Placental pericyte (primary cell): ENCODE measurements at places on chromosomes 1 and 21. TPM values are rescaled to one million over a fixed set of nuclear protein-coding genes. Genes with fewer than 3 reads are reported as not detected.

The SPATA21 gene
- total RNA-seq = not detected in 2 replicates

The RNU1-4 gene
- under 0.01 TPM in 2 replicates for total RNA-seq

The CHI3L1 gene
- 44.8 and 896 TPM in 2 replicates for total RNA-seq

The SLC30A7 gene
- total RNA-seq = 72.9 and 131 TPM in 2 replicates

The MSH4 gene
- total RNA-seq = under 0.01 TPM in 1 of 2 replicates, not detected in the other

The AVPR1B gene
- total RNA-seq = not detected in 2 replicates

The ANGPTL1 gene
- total RNA-seq = 0.57 and 17.1 TPM in 2 replicates

The GRIK1 gene
- not detected in 2 replicates for total RNA-seq

The KIF21B gene
- total RNA-seq = 0.22 and 0.29 TPM in 2 replicates

The INTS11 gene
- 83.8 and 94.6 TPM in 2 replicates for total RNA-seq

The KPRP gene
- total RNA-seq = not detected in 2 replicates

The NTRK1 gene
- total RNA-seq = not detected in 2 replicates

The OR14K1 gene
- not detected in 2 replicates for total RNA-seq

The MATN1 gene
- under 0.01 and 0.44 TPM in 2 replicates for total RNA-seq

The AADACL4 gene
- not detected in 2 replicates for total RNA-seq

The OR2L8 gene
- 0.43 TPM in 1 of 2 replicates, not detected in the other for total RNA-seq

The BARHL2 gene
- not detected in 2 replicates for total RNA-seq

The SHISAL2A gene
- not detected in 2 replicates for total RNA-seq

The PEX19 gene
- 24.9 and 48.8 TPM in 2 replicates for total RNA-seq

The OR2M3 gene
- total RNA-seq = under 0.01 TPM in 1 of 2 replicates, not detected in the other

The OR6K3 gene
- not detected in 2 replicates for total RNA-seq

The LRRC39 gene
- 0.57 and 0.88 TPM in 2 replicates for total RNA-seq

The GPATCH2 gene
- 20.1 and 24.1 TPM in 2 replicates for total RNA-seq

The NEXN gene
- 5.7 and 10.2 TPM in 2 replicates for total RNA-seq

The PTGFRN gene
- 1.3 and 2.7 TPM in 2 replicates for total RNA-seq

The DCST1 gene
- total RNA-seq = not detected in 2 replicates

The CD1C gene
- not detected in 2 replicates for total RNA-seq

The ADCY10 gene
- total RNA-seq = under 0.01 and 0.22 TPM in 2 replicates

The PLOD1 gene
- 369 and 388 TPM in 2 replicates for total RNA-seq

The LYPD8 gene
- 0.14 TPM in 1 of 2 replicates, not detected in the other for total RNA-seq

The C1orf105 gene
- total RNA-seq = not detected in 2 replicates

The MARK1 gene
- total RNA-seq = 0.43 and 0.66 TPM in 2 replicates

The LY9 gene
- not detected in 2 replicates for total RNA-seq

The KCNN3 gene
- total RNA-seq = under 0.01 TPM in 1 of 2 replicates, not detected in the other

The DTL gene
- 0.66 and 41.5 TPM in 2 replicates for total RNA-seq

The RAB7B gene
- total RNA-seq = 0.66 and 2.4 TPM in 2 replicates

The CIART gene
- 0.66 and 3.4 TPM in 2 replicates for total RNA-seq

The GPR25 gene
- total RNA-seq = not detected in 2 replicates

The WLS gene
- 107 and 282 TPM in 2 replicates for total RNA-seq

The RNF223 gene
- total RNA-seq = not detected in 2 replicates

The PGLYRP3 gene
- total RNA-seq = not detected in 2 replicates

The KCNK2 gene
- total RNA-seq = 0.44 and 6.3 TPM in 2 replicates

The CFAP107 gene
- not detected in 2 replicates for total RNA-seq

The OR2G6 gene
- total RNA-seq = under 0.01 TPM in 1 of 2 replicates, not detected in the other

The SPRR1A gene
- not detected in 2 replicates for total RNA-seq

The OR2T33 gene
- total RNA-seq = not detected in 2 replicates

The ITPKB gene
- 1.8 and 6.6 TPM in 2 replicates for total RNA-seq

The TSTD1 gene
- total RNA-seq = 5.7 and 6.7 TPM in 2 replicates

The PTPN14 gene
- total RNA-seq = 59.3 and 106 TPM in 2 replicates

The PTAFR gene
- total RNA-seq = 0.14 and 0.22 TPM in 2 replicates

The RRP15 gene
- total RNA-seq = 5.0 and 10.3 TPM in 2 replicates

The BSDC1 gene
- 75.7 and 110 TPM in 2 replicates for total RNA-seq

The TDRD10 gene
- total RNA-seq = not detected in 2 replicates
